NCI-H1092 treated with DMSO at 0.1 percent for 48 hours (cell line): ENCODE measurements at places on chromosomes 1 and 21.

- DNase-seq, result no peak
Observed at GRCh38 chr1:207470927-207471326, 16.8 kb downstream of the CR2 start.

- DNase-seq, result peak; percentile 45
Observed at GRCh38 chr1:61082311-61083012, at the start of gene NFIA. Gene NFIA, plus strand, starts transcription at chr1:61082561.

DNA sequence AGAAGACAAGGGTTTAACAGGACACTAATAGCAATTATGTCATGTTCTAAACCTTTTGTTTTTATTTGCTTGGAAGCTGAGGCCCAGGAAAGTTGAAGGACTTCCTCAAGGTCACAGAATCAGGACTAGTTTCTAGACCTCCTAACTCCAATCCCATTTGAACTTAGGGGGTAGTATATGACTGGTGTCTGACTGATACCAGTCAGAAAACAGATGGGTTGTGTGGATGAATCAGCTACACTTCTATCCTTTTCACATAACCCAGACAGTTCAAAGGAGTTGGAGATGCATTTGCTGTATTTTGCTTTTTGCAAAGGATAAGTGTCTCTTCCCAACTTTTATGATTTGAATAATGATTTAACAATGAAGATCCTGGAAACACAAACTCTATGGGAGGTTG is 322.5 kb downstream of the HLX start:
- DNase-seq, result no peak

- DNase-seq, result no peak
Observed at GRCh38 chr21:39673163-39673562, 60.4 kb downstream of the B3GALT5 start.

DNA sequence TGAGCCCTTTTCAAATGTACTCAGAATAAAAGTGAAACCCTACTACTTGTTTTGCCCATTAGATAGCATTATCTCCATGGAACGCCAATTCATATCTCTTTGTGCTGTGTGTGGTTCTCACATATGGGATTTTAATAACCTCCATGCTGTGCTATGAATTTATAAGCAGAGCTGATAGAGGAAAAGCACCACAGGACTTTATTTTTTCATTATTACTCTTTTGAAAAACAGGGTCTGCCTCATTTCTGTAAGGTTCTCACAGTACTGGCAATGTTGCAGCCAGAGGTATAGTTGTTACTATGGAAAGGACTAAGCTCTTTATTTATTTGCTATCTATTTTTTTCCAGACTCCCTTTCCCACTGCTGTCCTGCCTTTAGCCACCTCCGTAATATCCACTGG is 313.7 kb downstream of the ST6GALNAC3 start:
- no peak for DNase-seq

GRCh38 chr1:41735631-41736260 is 183.0 kb downstream of the HIVEP3 start:
- DNase-seq, result peak; percentile 18

- no peak for DNase-seq
Observed at GRCh38 chr1:178510155-178510554, 2.8 kb upstream of the TEX35 start.

DNA sequence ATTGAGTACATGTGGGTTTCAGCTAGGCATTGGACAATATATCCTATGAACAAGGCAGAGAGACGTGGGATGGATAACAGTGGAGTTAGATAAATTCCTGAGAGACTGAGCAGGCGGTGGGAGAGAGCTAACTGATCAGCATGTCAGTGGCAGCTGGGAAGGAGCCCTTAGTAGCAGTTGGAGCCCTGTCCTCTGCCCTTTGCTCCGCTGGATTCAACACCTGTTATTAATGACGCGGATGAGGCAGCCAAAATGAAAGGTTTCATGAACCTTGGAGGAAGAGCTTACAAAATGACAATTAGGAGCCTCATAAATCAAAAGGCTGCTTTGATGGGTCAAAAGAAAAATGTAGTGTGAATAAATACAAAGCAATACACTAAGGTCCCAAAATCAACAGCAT is 16.1 kb downstream of the UBIAD1 start:
- no peak for DNase-seq

DNA sequence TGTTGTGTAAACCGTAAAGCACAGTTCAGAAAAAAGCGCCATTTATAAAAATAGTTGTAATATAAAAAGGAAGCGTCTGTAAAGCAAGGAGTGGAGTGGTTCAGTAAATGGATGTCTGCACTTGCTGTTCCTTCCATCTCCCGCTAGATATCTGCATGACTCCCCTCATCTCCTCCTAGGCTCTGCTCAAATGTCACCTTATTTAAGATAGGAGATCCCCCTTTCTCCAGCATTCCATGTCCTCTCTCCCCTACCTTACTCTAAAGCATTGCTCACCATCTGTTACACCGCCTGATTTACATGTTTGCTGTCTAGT is 745 bp downstream of the MUL1 start:
- DNase-seq, result no peak

- no peak for DNase-seq
Observed at GRCh38 chr1:21775985-21776562, 6.9 kb downstream of the USP48 start.

- DNase-seq, result no peak
Observed at GRCh38 chr1:163320891-163321290, 863 bp upstream of the NUF2 start.

DNA sequence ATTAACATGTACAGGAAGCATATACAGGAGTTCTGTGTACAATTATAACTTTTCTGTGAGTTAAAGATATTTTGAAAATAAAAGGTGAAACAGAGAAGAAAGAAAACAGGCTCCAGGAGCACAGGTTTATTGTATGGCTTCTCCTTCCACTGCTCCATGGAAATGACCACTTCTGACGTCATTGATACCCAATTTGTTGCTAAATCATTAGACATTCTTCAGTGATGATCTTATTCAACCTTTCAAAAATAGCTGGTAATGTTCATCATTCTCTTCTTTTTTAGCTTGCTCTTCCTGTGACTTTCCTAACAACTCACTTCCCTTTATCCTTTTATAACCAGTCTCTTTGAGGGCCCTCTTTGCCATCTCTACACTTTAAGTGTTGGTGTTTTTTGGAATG is 77.8 kb downstream of the KCNK2 start:
- no peak for DNase-seq

- no peak for DNase-seq
Observed at GRCh38 chr1:228853637-228854036, 118.4 kb downstream of the RHOU start.

- no peak for DNase-seq
Observed at GRCh38 chr1:170410401-170411166, 121.4 kb upstream of the GORAB start.

DNA sequence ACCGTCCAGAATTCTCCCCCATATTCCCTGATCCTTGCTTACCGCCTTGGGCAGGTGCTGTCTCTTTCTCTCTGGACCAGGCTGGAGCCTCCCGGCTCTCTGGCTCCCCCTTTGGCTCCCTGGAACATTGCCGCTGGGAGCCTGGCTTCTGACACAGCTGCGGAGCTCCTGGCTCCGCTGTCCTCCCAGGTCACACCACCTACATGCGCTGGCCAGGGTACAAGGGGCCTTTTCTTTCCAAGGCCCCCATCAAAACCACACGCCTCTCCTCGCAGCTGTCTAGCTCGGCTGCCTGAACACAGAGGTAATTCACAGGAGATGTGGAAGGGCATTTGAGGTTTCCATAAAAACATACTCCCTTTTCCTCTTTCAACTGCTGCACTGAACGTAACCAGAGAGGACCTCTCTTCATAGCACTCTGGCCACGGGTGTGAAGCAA is 7.5 kb upstream of the ZNF648 start:
- peak; percentile 84 for DNase-seq

GRCh38 chr1:61980561-61980960 is 214.1 kb upstream of the L1TD1 start:
- DNase-seq, result no peak

DNA sequence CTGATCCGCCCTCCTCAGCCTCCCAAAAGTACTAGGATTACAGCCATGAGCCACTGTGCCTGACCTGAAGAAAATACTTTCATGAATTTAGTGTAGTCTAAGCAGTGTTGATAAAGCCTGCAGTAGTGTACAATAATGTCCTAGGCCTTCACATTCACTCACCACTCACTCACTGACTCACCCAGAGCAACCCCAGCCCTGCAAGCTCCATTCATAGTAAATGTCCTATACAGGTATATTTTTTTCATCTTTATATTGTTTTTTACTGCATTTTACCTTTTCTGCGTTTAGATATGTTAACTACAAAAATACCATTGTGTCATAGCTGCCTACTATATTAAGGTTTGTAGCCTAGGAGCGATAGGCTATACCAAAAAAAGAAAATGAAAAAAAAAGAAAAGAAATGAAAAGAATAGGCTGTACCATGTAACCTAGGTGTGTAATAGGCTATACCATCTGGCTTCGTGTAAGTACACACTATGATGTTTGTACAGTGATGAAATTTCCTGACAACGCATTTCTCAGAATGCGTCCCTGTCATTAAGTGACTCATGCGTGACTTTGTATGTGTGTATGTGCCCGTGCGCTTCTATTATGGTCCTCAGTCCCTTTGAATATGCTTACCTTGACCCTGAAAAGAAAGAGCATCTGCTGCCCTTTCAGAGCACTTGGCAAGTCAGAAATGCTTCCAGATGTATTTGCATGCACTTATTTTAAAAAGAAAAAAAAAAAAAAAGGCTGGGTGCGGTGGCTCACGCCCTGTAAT is 9.2 kb upstream of the SLAMF8 start:
- peak; percentile 85 for DNase-seq

DNA sequence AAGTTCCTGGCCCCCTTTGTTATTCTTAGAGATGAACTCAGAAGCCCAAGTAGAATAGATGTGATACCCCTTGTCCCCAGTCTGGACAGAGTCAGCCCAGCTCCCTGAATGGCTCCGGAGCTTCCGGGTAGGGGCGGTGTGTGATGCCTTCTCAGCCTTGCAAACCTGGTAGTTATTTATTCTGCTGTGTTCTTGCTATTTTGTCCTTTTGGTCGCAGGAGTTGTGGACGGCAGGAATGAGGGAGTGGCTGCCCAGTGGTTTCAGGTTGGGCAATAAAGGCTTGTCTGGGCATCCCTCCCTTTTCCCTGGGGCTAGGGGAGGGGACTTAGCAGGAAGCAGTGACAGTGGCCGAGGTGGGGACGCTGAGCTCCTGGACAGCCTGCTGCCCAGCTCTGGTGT is 2.8 kb downstream of the PTPRU start:
- DNase-seq, result no peak

- no peak for DNase-seq
Observed at GRCh38 chr1:246091477-246091876, 415.6 kb downstream of the SMYD3 start.

DNA sequence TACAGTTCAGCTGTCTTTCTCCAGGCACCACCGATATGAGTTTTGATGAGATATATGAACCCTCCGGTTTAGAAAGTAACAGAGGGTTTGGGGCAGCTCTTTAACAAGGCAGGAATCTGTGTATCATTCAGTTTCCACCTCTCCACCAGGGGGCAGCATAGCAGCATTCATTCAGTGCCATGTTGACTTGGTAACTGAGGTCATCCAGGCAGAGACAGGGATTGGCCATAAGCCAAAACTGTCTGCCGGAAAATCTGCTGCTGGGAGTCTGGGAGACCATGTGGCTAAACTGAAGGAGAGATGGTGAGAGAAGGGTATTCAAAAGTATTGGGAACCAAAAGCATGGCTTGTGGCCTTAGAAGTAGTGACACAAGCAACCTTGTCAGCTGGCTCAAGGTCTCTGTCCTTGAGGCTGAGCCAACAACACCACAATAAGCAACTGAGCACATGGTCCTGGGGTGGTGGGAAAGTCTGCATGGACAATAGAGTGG is 98.5 kb downstream of the LMX1A start:
- peak; percentile 88 for DNase-seq
